ENCODE measurements at places on chromosomes 2 and 18. TPM values are rescaled to one million over a fixed set of nuclear protein-coding genes. Genes with fewer than 3 reads are reported as not detected.
A peak's percentile ranks its signal among the peaks of the same experiment; 100 is the strongest.

GRCh38 chr2:102436323-102436722 is 13.4 kb downstream of the IL18RAP start:
- no peaks in the 10 kb centered on the region for H3K36me3 ChIP-seq
- H3K4me1 ChIP-seq: no peaks in the 10 kb centered on the region
- no peak overlapping the region for H3K27ac ChIP-seq
- DNase-seq: no peak
- H3K4me3 ChIP-seq: no peak overlapping the region
- no peaks in the 10 kb centered on the region for H3K27me3 ChIP-seq

GRCh38 chr2:106183101-106183696 is 10.9 kb downstream of the UXS1 start:
- no peaks in the 10 kb centered on the region for H3K27me3 ChIP-seq
- no peak overlapping the region for H3K27ac ChIP-seq
- no peak for DNase-seq

DNA sequence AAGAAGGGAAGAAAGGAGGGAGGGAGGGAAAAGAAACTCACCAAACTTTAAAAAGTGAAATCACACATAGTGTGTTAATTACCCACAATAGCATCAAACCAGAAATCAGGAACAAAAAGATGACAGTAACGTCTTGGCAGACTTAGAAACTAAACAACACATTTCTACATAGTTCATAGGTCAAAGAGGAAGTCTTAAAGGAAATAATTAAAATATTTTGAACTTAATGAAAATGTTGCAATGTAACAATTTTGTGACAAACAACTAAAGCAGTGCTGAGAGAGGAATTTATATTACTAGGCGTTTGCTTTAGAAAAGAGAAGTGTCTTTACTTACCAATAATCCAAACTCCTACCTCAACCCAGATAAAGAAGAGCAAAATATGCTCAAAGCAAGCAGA is 505.0 kb upstream of the ID2 start:
- H3K4me3 ChIP-seq: no peak overlapping the region
- H3K4me1 ChIP-seq: no peaks in the 10 kb centered on the region
- DNase-seq: no peak
- H3K27ac ChIP-seq: no peak overlapping the region
- H3K27me3 ChIP-seq: peaks cover 7% of the 10 kb centered on the region

DNA sequence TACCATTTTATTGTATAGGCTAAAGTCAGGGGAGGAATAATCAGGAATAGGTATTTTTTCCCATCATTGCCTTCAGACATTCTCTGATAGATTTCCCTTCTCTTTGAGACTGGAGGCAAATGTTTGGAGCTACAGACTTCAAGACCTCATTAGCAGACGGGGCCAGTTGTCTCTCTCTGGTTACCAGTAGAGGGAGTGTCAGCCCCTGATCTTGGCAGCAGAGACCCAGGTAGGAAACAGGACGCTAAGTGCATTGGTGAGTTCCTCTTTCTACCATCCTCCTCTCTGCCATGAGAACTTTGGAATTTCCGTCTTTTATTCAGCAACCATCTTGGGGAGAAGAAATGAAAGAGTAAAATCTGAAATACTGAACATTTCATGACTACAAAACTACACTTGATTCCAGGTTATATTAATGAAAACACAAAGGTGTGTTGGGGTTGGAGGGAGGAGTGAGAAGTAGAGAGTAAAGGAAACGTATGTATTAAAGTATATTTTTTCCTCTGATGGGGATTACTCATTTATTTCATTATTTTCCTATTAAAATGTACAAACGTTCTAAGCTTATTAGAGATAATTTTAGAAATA is 186.2 kb upstream of the GCFC2 start:
- H3K27ac ChIP-seq: no peak overlapping the region
- H3K4me1 ChIP-seq: peaks cover 17% of the 10 kb centered on the region
- H3K27me3 ChIP-seq: no peaks in the 10 kb centered on the region

DNA sequence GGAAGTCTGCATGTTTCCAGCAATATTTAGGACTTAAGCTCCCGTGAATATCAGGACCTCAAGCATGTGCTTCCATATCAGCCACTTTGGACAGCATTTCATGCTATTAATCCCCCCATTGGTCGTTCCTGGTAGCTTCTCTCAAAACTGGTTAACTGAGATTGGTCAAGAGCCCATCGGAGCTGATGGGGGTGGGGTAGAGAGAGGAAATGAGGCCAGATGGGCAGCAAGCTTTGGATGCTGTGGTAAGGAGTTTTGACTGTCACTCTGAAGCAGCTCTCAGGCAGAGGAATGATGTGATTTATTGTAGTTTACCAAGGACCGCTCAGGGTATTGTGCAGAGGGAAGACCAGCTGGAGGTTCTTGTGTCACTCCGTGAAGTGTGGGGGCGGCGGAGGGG is 81.8 kb downstream of the FAM168B start:
- H3K27ac ChIP-seq: no peak overlapping the region
- no peak for DNase-seq
- peaks cover 32% of the 10 kb centered on the region for H3K27me3 ChIP-seq
- no peaks in the 10 kb centered on the region for H3K36me3 ChIP-seq

GRCh38 chr18:76465630-76466409 is 29.2 kb downstream of the ZNF516 start:
- H3K4me3 ChIP-seq: no peak overlapping the region
- H3K36me3 ChIP-seq: peaks cover 29% of the 10 kb centered on the region
- H3K27ac ChIP-seq: peak overlapping the region; percentile 88
- DNase-seq: no peak
- peaks cover 20% of the 10 kb centered on the region for H3K4me1 ChIP-seq

- no peak for DNase-seq
- no peak overlapping the region for H3K27ac ChIP-seq
- H3K27me3 ChIP-seq: no peaks in the 10 kb centered on the region
- H3K4me1 ChIP-seq: peaks cover 32% of the 10 kb centered on the region
Measured at GRCh38 chr18:75246721-75247610, 36.4 kb downstream of the TSHZ1 start.

- no peak for DNase-seq
- H3K27me3 ChIP-seq: no peaks in the 10 kb centered on the region
- no peak overlapping the region for H3K4me3 ChIP-seq
- no peaks in the 10 kb centered on the region for H3K4me1 ChIP-seq
- no peak overlapping the region for H3K27ac ChIP-seq
- no peaks in the 10 kb centered on the region for H3K36me3 ChIP-seq
Measured at GRCh38 chr2:179898873-179899272, 37.5 kb upstream of the ZNF385B start.

- DNase-seq: no peak
- H3K4me3 ChIP-seq: no peak overlapping the region
- H3K36me3 ChIP-seq: no peaks in the 10 kb centered on the region
- peaks cover 9% of the 10 kb centered on the region for H3K27me3 ChIP-seq
- H3K27ac ChIP-seq: no peak overlapping the region
Measured at GRCh38 chr2:15993232-15993610, 52.9 kb downstream of the MYCN start.

DNA sequence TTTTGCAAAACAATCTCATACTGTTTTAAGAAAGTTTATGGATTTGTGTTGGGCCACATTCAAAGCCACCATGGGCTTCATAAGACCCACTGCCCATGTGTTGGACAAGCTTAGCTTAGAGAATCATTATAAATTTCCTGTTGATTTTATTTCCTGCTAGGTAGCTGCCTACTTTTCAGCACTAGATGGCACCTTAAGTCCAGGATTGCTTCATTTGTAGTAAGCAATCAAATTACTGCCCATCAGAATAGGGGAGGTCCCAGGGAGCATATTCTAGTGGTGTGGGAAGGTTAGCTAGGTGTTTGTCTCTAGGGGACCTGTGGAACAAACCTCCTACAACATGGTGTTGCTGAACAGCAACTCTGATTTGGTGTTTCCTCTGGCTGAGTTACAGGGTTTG is 11.0 kb upstream of the DCDC2C start:
- no peak for DNase-seq
- no peaks in the 10 kb centered on the region for H3K36me3 ChIP-seq
- H3K4me3 ChIP-seq: no peak overlapping the region
- no peaks in the 10 kb centered on the region for H3K4me1 ChIP-seq
- H3K27ac ChIP-seq: no peak overlapping the region

DNA sequence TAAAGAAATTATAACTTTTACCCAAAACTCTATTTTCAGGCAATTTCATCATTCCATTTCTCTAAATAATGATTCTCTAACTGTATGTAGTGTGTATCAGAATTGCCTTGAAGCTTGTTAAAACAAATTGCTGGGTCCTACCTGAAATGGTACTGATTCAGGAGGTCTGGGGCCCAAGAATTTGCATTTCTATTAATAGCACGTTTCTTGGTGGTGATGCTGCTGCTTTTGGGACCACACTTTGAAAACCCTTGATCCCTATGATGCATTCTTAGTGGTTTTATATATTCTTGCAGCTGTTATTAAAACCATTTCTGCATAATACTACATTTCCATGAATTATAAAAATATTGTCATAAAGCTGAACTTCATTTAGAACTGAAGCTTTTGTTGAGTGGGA is 140.7 kb downstream of the NCK2 start:
- H3K4me3 ChIP-seq: no peak overlapping the region
- DNase-seq: no peak
- no peak overlapping the region for H3K27ac ChIP-seq
- peaks cover 36% of the 10 kb centered on the region for H3K36me3 ChIP-seq

DNA sequence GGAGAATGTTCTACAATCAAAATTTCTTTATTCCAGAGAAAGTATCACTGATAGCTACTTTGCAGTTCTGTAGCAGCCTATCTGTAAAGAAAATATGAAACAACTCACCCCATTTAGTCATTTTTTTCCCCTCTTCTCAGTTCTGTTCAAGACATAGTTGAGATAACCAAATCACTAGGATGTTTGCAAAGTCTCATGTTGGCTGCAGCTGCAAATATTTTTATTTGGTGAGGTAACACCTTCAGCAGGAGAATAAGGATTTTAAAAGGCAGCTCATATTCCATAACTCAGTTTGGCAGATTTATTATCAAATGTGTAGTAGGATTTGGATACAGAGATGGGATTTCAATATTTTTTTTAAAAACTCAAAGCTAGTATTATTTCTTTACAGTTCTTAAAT is 41.0 kb downstream of the HNRNPLL start:
- H3K27me3 ChIP-seq: no peaks in the 10 kb centered on the region
- H3K36me3 ChIP-seq: peaks cover 32% of the 10 kb centered on the region
- peak overlapping the region; percentile 44 for H3K27ac ChIP-seq
- H3K4me3 ChIP-seq: no peak overlapping the region
- no peak for DNase-seq
- peaks cover 9% of the 10 kb centered on the region for H3K4me1 ChIP-seq

DNA sequence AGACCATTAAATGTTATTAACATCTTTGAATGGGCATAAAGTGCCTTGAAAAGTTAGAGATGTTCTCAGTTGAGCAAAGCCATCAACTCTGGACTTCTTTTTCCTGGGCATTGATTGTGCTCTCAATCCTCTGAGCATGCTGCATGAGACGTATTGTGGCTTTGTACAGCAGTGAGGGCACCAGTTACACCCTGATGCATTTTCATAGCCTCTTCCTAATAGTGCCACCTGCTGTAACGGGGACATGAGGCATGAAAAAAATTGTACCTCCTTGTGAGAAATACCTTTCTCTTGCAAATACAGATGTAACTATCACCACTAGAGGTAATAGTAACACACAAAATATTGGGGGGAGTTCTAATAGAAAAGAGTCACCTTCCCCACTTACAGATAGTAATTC is 697.5 kb downstream of the TMEM182 start:
- no peaks in the 10 kb centered on the region for H3K4me1 ChIP-seq
- no peak overlapping the region for H3K27ac ChIP-seq
- H3K36me3 ChIP-seq: no peaks in the 10 kb centered on the region
- no peak for DNase-seq
- no peaks in the 10 kb centered on the region for H3K27me3 ChIP-seq

GRCh38 chr18:51107082-51107481 is 77.1 kb downstream of the SMAD4 start:
- H3K27me3 ChIP-seq: peaks cover 4% of the 10 kb centered on the region
- H3K36me3 ChIP-seq: peaks cover 4% of the 10 kb centered on the region
- H3K27ac ChIP-seq: no peak overlapping the region
- no peaks in the 10 kb centered on the region for H3K4me1 ChIP-seq
- DNase-seq: no peak

DNA sequence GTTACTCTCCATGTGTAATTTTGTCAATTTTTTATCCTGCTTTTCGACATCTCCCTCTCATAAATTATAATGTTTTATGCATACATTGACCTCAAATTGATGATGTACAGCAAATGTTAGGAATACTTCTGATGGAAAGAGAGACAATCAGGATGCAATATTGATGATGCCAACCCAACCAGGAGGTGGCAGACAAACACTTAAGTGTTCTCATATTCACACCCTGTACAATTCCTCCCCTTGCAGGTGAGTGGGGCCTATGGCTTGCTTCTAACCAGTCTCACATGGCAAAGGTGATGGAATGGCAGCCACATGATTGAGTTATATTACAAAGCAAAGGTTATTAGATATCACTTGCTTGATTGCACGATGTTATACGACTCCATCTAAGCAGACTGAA is 594.3 kb upstream of the REG3G start:
- H3K36me3 ChIP-seq: no peaks in the 10 kb centered on the region
- no peaks in the 10 kb centered on the region for H3K27me3 ChIP-seq
- no peak for DNase-seq
- no peaks in the 10 kb centered on the region for H3K4me1 ChIP-seq
- no peak overlapping the region for H3K27ac ChIP-seq

DNA sequence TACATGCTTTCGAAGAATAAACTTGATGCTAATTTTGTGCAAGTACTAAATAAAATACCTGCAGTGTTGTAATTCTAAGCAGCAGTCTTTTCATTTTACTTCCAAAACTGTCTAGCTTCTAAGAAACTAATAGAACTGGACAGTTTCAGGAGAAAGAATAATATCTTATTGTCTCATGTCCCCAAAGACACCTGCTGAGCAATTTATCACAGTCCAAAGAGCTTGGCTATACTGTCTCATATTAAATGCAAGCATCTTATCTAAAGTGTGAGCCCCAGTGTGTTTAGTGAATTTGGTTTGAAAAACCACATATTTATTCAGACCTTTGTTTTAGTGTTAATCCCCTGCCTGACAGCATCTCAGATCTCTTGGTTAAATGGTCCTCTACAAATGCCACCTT is 374.3 kb downstream of the TMX3 start:
- H3K36me3 ChIP-seq: no peaks in the 10 kb centered on the region
- no peak overlapping the region for H3K27ac ChIP-seq
- H3K4me1 ChIP-seq: peaks cover 2% of the 10 kb centered on the region
- DNase-seq: no peak
- H3K4me3 ChIP-seq: no peak overlapping the region
- no peaks in the 10 kb centered on the region for H3K27me3 ChIP-seq

GRCh38 chr2:208183972-208184705 is 5.7 kb downstream of the C2orf80 start:
- peaks cover 20% of the 10 kb centered on the region for H3K4me1 ChIP-seq
- H3K4me3 ChIP-seq: no peak overlapping the region
- peak overlapping the region; percentile 79 for H3K27ac ChIP-seq
- no peak for DNase-seq
- H3K27me3 ChIP-seq: no peaks in the 10 kb centered on the region

- no peak overlapping the region for H3K4me3 ChIP-seq
- H3K27me3 ChIP-seq: no peaks in the 10 kb centered on the region
- H3K36me3 ChIP-seq: no peaks in the 10 kb centered on the region
- DNase-seq: no peak
- peak overlapping the region; percentile 21 for H3K27ac ChIP-seq
Measured at GRCh38 chr18:44840058-44840790, 159.5 kb downstream of the SETBP1 start.

- H3K36me3 ChIP-seq: peaks cover 31% of the 10 kb centered on the region
- no peak for DNase-seq
- H3K4me3 ChIP-seq: no peak overlapping the region
- H3K4me1 ChIP-seq: no peaks in the 10 kb centered on the region
- H3K27me3 ChIP-seq: no peaks in the 10 kb centered on the region
Measured at GRCh38 chr18:35603008-35603407, 21.5 kb downstream of the GALNT1 start.

The SCN7A gene
- 3.3 TPM for total RNA-seq

The ARHGAP28 gene
- 117 TPM for total RNA-seq

The ABCG8 gene
- total RNA-seq: not detected

The VWC2L gene
- not detected for total RNA-seq

The FNDC4 gene
- total RNA-seq: 10.2 TPM

The TMEM178A gene
- total RNA-seq: 28.7 TPM

The GRB14 gene
- 46.3 TPM for total RNA-seq

The LOXHD1 gene
- 0.33 TPM for total RNA-seq

Measured in progenitor cell of endocrine pancreas (in vitro differentiated cells).